ENCODE measurements at places on chromosomes 3 and 15. TPM values are rescaled to one million over a fixed set of nuclear protein-coding genes. Genes with fewer than 3 reads are reported as not detected.

UACA gene
- 23.9 TPM for total RNA-seq

CHRNA5 gene
- 0.80 TPM for total RNA-seq

ACTC1 gene
- 6.2 TPM for total RNA-seq

MUSTN1 gene
- total RNA-seq = 13.5 TPM

KCTD6 gene
- 14.5 TPM for total RNA-seq

TMEM108 gene
- 12.1 TPM for total RNA-seq

ERC2 gene
- total RNA-seq = 1.4 TPM

PIGZ gene
- total RNA-seq = 14.9 TPM

FETUB gene
- not detected for total RNA-seq

CHRNA7 gene
- total RNA-seq = 2.8 TPM

MYNN gene
- 15.6 TPM for total RNA-seq

TMEM45A gene
- 10.1 TPM for total RNA-seq

SCAANT1 gene
- not detected for total RNA-seq

DET1 gene
- 6.6 TPM for total RNA-seq

CFAP100 gene
- total RNA-seq = not detected

CADM2 gene
- total RNA-seq = 16.2 TPM

PLA2G4E gene
- total RNA-seq = not detected

GABRR3 gene
- total RNA-seq = not detected

SNRK gene
- 41.4 TPM for total RNA-seq

APEH gene
- total RNA-seq = 75.5 TPM

CFAP20DC gene
- total RNA-seq = not detected

SV2B gene
- total RNA-seq = 3.0 TPM

SPATA12 gene
- total RNA-seq = 0.13 TPM

RHOA gene
- total RNA-seq = 380 TPM

CLDN11 gene
- 3.3 TPM for total RNA-seq

PTPN9 gene
- total RNA-seq = 27.0 TPM

HCLS1 gene
- total RNA-seq = 28.2 TPM

CLRN1 gene
- total RNA-seq = not detected

LINGO1 gene
- total RNA-seq = 2.2 TPM

DNASE1L3 gene
- total RNA-seq = not detected

CD200R1 gene
- 1.6 TPM for total RNA-seq

TMEM212 gene
- total RNA-seq = not detected

B4GALT4 gene
- 15.4 TPM for total RNA-seq

IMPG2 gene
- 0.83 TPM for total RNA-seq

MANF gene
- 16.2 TPM for total RNA-seq

TEX55 gene
- not detected for total RNA-seq
